Astrocyte of the hippocampus (primary cell): ENCODE measurements at places on chromosomes 7 and 10.

DNA sequence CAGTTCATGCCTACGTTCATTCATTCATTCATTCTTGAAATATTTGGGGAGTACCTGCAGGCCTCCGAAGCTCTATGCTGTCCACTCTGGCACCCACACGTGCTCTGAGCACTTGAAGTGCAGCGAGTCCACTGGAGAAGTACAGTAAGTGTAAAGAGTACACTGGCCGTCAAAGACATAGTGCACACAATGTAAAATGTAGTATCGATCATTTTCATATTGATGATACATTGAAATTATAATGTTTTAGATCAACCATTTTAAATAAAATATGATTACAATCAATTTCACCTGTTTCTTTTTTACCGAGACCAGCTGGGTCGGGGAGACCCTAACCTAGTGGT is 37.0 kb upstream of the PURB start:
- no peak for DNase-seq

DNA sequence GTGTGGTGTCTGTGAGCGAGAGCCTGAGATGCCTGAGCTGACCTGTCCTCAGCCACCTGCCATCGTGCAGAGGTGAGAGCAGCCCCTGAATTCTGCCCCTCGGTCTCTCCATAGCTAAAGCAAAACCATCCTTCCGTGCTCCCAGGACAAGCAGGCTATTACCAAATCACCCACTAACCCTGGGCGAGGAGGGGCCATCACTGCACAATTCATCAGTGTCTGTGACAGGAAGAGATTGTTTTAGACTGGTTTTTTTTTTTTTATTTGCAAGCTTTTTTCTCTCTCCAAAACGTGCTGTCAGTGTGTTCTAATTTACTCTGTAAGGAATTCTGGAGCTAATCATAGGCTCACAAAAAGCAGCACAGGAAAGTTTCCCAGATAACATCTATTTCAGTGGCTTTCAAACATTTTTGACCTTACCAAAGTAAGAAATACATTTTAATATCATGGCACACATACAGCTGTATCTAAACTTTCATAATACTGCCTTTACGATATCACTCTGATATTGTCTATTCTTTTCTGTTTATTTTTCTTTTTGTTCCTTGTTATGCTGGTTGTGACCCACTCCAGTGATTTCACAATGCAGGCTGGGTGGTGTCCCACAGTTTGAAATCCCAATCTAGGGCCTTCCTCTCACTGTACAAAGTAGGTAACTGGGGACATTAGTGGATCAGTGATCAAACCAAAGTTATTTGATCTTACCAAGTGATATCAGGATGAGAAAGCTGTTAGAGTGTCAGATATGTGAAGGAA is 62.8 kb downstream of the EGFR start:
- no peak for DNase-seq

- DNase-seq: no peak
These were observed 28.6 kb upstream of the IL15RA start for GRCh38 chr10:6005856-6006395.

DNA sequence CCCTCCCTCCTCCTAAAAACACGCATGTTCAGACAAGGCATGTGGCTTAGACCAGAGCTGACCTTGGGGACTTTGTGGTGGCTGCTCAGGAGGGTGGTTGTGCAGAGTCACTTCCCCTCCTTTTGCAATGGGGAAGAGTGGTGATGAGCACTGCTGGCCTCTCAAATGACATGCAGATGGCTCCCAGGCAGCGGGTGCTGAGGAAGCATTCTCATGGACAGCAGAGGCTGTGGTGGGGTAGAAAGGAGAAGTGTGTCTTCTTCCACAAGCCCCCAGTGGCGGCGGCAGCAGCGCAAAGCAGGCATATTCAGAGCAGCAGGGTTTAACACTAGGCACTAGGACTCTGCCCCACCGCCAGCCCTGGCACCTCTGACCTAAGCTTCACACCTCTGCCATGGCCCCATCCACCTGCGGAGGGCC is 105.9 kb upstream of the ANLN start:
- no peak for DNase-seq

GRCh38 chr10:29794776-29795611 is 160.2 kb upstream of the SVIL start:
- DNase-seq: peak; percentile 90
